ENCODE measurements at places on chromosomes 4 and X. TPM values are rescaled to one million over a fixed set of nuclear protein-coding genes. Genes with fewer than 3 reads are reported as not detected.

Gene TAB3
- total RNA-seq: 12.5 TPM

Gene FAM156A
- 21.1 TPM for total RNA-seq

Gene SLC7A11
- 17.3 TPM for total RNA-seq

Gene GIMD1
- total RNA-seq: not detected

Gene ZNF157
- not detected for total RNA-seq

Gene TMPRSS11B
- not detected for total RNA-seq

Gene PGAM4
- 0.46 TPM for total RNA-seq

Gene RTL9
- 0.08 TPM for total RNA-seq

Gene SLC25A43
- total RNA-seq: 35.7 TPM

Gene SRPX
- 7.3 TPM for total RNA-seq

Gene ADRA2C
- 10.9 TPM for total RNA-seq

Gene NSG1
- 7.2 TPM for total RNA-seq

Gene POU4F2
- total RNA-seq: not detected

Gene VEGFC
- total RNA-seq: 11.9 TPM

Gene FAM9B
- not detected for total RNA-seq

Gene EIF4E
- total RNA-seq: 126 TPM

Gene TRPC3
- total RNA-seq: 0.05 TPM

Gene STS
- 2.1 TPM for total RNA-seq

Gene PARM1
- total RNA-seq: 0.40 TPM

Gene UGT8
- total RNA-seq: 0.23 TPM

Gene RPS6KA3
- total RNA-seq: 40.1 TPM

Gene DGKK
- total RNA-seq: not detected

Gene SPANXC
- total RNA-seq: 0.64 TPM

Gene SLC6A14
- total RNA-seq: 0.03 TPM

Gene CPLX1
- 0.44 TPM for total RNA-seq

Gene NPY5R
- total RNA-seq: not detected

Gene TRIML1
- not detected for total RNA-seq

Gene ATP2B3
- total RNA-seq: 0.07 TPM

Gene WAS
- total RNA-seq: 0.19 TPM

Gene ANXA3
- 66.5 TPM for total RNA-seq

Gene CSN1S1
- not detected for total RNA-seq

Gene NSUN7
- 0.42 TPM for total RNA-seq

Gene PIGA
- 8.1 TPM for total RNA-seq

Gene NLGN3
- 0.84 TPM for total RNA-seq

Gene VCX3B
- total RNA-seq: not detected

Gene PPP4R3C
- total RNA-seq: not detected

Gene MAGEA10
- total RNA-seq: 0.07 TPM

Gene GPR119
- total RNA-seq: not detected

Gene HMGN5
- 2.8 TPM for total RNA-seq

Gene ZNF182
- total RNA-seq: 2.8 TPM

Gene CSAG3
- not detected for total RNA-seq

Gene LPAR4
- total RNA-seq: not detected

Gene ZNF711
- total RNA-seq: 0.74 TPM

Gene UGT2B17
- total RNA-seq: not detected

Gene SHOX
- total RNA-seq: not detected

Gene SLC25A31
- not detected for total RNA-seq

Gene HTT
- 16.5 TPM for total RNA-seq

Gene PCSK1N
- total RNA-seq: 47.3 TPM

Gene GPAT3
- total RNA-seq: 40.9 TPM

Gene HGFAC
- 0.07 TPM for total RNA-seq

Gene ACOT9
- total RNA-seq: 105 TPM

Gene P2RY4
- 0.13 TPM for total RNA-seq

Gene DKK2
- total RNA-seq: not detected

Gene CT45A10
- total RNA-seq: not detected

Gene CD99L2
- total RNA-seq: 54.0 TPM

Gene RBM3
- total RNA-seq: 392 TPM

Gene PSAPL1
- total RNA-seq: 0.33 TPM
